Omental fat pad (tissue), 4 donors: ENCODE measurements at places on chromosomes 3 and 15. TPM values are rescaled to one million over a fixed set of nuclear protein-coding genes. Genes with fewer than 3 reads are reported as not detected.

- DNase-seq = no peak
Observed at GRCh38 chr3:2765002-2765579, 345.1 kb downstream of the IL5RA start.

GRCh38 chr3:169390271-169390670 is 273.2 kb downstream of the MECOM start:
- no peak for DNase-seq

GRCh38 chr3:127363171-127363570 is 75.3 kb upstream of the PRR20G start:
- no peak for DNase-seq

DNA sequence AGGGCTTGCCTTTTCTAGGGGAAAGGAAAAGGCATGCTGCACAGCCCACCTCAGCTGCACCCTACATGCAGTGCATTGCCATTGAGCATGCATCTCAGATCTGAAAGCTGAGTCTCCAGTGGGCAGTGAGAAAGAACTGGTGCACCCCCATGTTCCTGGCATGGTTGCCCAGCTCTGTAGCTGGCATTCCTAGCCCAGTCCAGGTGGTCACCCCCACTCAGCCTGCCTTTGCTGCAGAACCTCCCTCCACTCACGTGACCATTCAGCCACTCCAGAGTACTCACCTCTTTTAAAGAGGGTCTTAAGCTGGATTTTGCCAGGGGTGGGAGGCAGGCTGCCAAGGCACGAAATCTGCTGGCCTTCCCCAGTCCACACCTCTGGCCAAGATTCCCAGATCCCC is 208.6 kb upstream of the TOPAZ1 start:
- DNase-seq = no peak

- DNase-seq = no peak
Observed at GRCh38 chr3:99929745-99930139, 112.1 kb downstream of the CMSS1 start.

- no peak for DNase-seq
Observed at GRCh38 chr15:41928637-41929620, 35.1 kb upstream of the SPTBN5 start.

DNA sequence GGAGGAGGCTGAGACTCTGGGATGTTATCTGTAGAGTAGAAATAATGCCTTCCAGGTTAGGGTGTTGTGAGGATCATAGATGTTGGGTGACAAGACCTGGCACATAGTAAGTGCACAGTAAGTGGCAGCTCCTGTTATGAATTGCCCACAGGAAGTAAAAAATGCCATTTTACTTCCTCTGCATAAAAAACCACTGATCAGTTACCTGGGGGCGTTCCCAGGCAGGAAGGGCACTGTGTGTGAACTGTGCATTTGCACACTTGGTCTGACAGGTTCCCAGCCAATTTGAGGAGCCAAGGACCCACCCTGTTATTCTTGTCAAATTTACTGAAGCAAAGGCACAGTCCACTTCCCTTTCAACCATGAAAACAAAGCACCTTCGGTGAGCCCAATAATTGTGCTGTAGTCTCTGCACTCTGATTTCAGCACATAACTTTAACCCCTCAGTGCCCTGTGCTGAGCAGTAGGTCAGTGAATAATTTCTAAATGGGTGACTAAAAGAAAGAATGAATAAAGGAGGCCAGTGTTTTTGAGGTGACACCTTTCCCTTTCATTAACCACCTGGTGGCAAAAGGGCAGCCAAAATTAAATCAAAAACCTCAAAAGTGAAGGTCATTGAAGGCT is 85.8 kb upstream of the ARHGEF3 start:
- DNase-seq = no peak

DNA sequence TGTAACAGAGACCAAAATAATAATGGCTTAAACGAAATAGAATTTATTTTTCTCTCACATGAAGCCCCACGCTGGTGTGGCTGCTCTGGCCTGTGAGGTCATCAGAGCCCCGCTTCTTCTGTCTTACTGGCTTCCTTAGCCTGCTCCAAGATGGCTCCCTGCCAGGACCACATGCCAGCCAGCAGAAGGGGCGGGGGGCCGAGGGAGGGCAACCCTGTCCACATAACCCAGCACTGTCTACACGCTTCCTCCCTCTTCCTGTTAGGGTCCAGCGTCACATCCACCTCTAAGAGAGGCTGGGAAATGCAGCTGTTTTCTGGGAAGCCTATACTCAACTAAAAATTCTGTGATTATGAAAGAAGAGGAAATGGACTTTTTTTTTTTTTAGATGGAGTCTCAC is 107.9 kb upstream of the DLG1 start:
- DNase-seq = no peak

GRCh38 chr3:74643636-74644035 is 29.2 kb upstream of the CNTN3 start:
- DNase-seq = no peak

- no peak for DNase-seq
Observed at GRCh38 chr3:124178531-124178930, 186.6 kb upstream of the ROPN1 start.

DNA sequence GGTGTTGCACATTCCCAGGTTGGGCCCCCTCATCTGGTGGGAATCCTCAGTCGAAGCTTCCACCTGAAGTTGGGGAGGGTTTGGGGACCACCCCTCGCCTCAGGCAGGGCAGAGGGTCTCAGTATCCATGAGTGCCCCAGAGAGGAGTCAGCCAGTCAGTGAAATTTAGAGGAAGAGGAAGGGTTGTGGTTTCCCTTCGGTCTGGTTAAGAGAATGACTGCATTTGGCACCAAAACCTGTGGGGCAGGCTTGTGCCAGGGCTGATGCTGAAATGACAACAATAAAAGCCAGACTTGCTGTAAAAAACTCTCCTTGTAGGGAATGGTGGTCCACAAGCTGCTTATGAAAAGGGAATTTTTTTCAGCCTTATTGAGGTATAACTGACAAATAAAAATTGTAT is 22.6 kb downstream of the LMCD1 start:
- no peak for DNase-seq

DNA sequence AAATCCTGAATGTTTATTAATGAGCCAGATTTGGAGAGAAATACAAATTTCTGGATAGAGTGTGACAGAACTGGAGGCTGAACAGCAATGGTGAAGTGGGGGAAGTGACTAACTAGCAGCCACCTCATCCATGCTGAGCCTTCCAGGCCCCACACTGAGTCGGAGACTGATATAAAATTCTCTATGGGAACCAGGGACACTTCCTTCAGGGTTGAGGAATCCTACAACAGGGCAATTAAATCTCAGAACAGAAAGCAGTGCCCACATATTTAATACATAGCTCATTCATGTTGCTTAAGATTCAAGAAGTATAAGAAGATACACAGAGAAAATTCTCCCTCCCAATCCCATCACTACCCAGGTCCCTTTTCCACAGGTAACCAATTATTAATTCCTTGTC is 49.3 kb downstream of the HACD2 start:
- no peak for DNase-seq

GRCh38 chr3:31219131-31219843 is 313.4 kb upstream of the STT3B start:
- DNase-seq = no peak

GRCh38 chr15:74917676-74918075 is 11.0 kb upstream of the FAM219B start:
- DNase-seq = no peak

- no peak for DNase-seq
Observed at GRCh38 chr15:71057581-71057980, 57.7 kb upstream of the THSD4 start.

- no peak for DNase-seq
Observed at GRCh38 chr3:59374818-59375211, 325.0 kb upstream of the CFAP20DC start.

GRCh38 chr3:15267502-15267901 is 61.5 kb downstream of the CAPN7 start:
- DNase-seq = no peak

DNA sequence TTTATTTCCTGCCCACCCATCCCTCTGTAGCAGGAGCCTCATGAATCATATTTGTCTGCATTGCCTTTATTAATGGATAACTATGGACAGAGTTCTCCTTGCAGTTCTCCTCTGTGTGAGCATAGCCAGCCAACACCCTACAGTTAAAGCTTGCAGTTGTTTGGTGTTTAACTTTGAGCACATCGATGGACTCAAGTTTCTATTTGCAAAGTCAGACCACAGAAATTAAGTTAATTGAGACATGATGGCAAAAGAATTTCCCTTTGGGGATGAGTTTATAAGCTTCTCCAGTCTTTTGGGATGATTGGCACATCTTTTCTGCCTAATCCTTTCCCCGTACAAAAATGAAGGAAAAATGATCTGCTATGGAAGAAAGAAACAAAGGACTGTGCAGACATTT is 398.9 kb upstream of the THBS1 start:
- DNase-seq = no peak

DNA sequence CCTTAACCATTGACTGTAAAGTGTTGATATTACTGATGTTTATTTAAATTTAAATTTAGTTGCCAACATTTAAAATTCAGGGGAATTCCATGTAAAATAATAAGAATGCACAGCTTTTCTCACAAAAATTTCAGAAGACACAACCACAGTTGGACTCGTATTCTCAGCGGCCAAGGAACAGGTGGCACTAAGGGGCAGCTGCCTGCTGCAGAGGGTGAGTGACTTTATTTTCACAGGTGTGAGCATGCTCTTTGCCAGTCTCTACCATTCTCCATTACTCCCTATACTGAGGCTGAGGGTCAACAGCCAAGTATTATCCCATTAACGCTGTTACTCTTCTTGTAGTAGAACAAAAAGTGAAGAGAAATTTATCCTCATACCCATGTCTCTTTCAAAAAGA is 92.1 kb upstream of the GADL1 start:
- DNase-seq = no peak

DNA sequence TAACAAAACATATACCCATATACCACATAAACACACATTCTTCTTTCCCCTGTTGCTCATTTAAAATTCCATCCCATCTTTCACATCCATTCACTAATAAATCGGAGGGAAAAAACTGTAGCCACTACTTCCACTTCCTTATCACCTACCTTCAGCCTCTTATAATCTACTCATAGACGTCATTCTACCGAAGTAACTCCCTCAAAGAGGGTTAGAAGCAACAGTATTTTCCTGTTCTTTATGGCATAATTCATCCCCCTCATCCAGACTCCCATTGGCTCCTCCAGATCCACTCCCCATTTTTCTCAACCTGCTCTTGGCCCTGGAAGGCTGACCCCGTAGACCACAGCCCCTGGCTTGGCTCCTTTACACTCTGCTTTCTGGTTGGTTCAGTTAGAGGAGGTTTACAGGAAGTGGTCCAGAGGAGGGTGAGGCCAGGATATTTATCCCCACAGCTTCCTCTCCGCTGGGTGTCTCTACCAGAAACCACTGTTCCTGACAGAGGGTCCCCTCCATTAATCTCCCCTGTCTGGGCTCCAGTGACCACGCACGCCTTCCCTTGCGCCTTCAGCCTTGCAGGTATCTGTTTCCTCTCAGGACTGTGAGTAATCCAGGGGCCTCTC is 46.3 kb downstream of the FMN1 start:
- DNase-seq = no peak

- no peak for DNase-seq
Observed at GRCh38 chr3:196144383-196145105, 62.7 kb upstream of the TFRC start.

DNA sequence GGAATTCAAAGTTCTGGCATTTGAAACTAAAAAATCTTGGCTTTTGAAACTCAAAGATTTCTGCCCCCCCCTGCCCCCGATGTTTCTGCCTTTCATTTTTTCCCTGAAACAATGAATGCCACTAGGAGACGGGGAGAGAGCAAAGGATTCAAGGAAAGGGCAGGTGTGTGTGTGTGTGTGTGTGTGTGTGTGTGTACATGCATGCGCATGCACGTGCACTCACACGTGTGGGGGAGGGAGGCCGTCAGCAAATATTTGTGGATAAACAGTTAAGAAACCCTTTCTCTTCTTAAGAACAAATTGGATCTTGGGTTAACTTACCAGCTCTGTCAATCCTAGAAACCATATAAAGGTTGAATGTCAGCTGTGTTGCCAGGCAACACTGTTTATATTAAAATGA is 29.2 kb upstream of the CCDC174 start:
- DNase-seq = no peak

DNA sequence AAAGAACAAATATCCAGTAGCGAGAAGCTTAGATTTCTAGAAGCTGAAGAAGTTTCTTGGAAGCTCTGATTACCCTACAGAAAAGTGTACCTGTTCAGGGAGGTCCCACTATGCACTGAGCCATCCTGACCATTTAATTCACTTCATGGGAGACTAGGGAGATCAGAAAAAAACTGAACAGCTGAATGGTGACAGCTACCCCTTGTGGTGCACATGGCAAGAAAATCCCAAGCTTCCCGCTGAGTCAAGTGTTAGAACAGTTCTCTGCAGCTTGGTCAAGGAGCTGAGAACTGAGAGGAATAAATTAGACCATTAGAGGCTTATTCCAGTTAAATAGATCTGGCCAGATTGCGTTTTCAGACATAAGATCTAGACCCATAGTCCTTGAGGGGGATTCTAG is 197.2 kb upstream of the VEPH1 start:
- DNase-seq = no peak

DNA sequence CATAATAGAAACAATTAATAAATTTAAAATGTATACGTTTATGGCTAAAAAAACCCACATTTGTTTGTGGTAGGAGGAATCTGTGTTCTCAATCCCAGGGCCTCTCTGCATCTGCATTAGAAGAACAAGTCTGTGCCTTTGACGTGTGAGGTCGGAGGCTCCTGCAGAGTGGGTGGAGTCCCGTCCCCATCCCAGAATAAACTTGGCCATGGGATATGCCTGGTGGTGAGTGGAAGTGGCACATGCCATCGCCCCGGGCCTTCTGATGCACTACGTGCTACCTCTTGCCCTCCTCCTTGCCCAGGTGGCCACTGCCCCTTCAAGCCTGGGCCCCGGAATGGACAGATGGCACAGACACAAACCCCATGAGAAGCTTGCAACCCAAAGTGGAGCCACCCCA is 131.1 kb upstream of the NSMCE3 start:
- DNase-seq = no peak

GRCh38 chr3:197149528-197149927 is 119.9 kb upstream of the MELTF start:
- DNase-seq = no peak

- no peak for DNase-seq
Observed at GRCh38 chr3:124282751-124283651, 291.1 kb upstream of the ROPN1 start.

GRCh38 chr15:41575282-41575681 is 16.3 kb downstream of the TYRO3 start:
- no peak for DNase-seq

The FRMD5 gene
- total RNA-seq = 0.37 TPM

The CASR gene
- not detected for total RNA-seq

The CMTM8 gene
- total RNA-seq = 5.4 TPM

The CFAP91 gene
- 2.2 TPM for total RNA-seq

The LYZL4 gene
- total RNA-seq = not detected

The TLR9 gene
- total RNA-seq = not detected

The TRIM42 gene
- total RNA-seq = not detected

The HEMK1 gene
- total RNA-seq = 8.3 TPM

The DCLK3 gene
- total RNA-seq = not detected

The SH2D7 gene
- total RNA-seq = not detected

The ACY1 gene
- 34.0 TPM for total RNA-seq

The PPP1R14D gene
- total RNA-seq = not detected

The CCDC39 gene
- not detected for total RNA-seq

The ZIC1 gene
- not detected for total RNA-seq

The NPHP3 gene
- total RNA-seq = 46.0 TPM

The LRRC49 gene
- total RNA-seq = 6.0 TPM
